ENCODE measurements at places on chromosomes 5 and 9.

DNA sequence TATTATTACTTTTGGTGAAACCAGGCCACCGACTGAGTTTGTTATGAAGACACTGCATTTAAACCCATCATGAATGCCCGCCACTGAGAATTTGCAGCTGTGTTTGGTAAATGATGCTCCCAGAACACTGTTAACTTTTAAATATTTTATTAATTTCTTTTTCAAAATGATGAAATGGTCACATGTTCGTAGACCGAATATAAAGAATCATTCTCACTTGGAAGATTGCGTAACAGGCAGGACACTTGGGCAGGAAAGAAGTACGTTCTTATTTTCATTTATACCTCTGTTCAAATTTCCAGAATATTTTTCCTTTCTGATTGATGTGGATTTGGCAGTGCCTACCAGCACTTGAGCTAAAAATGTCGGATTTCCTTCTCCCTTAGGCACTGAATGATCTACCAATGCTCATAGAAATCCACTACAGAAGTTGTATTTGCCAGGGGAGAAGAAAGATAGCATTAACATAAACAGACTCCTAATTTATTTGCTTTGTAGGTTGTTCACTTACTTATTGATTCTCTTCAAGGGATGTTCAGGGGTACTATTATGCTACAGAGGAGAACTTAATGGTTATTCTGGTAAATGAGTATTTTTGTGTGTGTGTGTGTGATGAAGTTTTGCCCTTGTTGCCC, 13.8 kb downstream of the CYFIP2 start:
- DNase-seq = no peak

GRCh38 chr5:61332358-61332749, 296 bp downstream of the ZSWIM6 start:
- peak; percentile 70 for DNase-seq

- no peak for DNase-seq
These were observed 762.3 kb downstream of the PRELID2 start for GRCh38 chr5:145072889-145073288.

GRCh38 chr9:116549061-116549664, 137.9 kb upstream of the TRIM32 start:
- DNase-seq = no peak

Data from left forelimb (tissue), 1 donor.